ENCODE measurements at places on chromosomes 16 and 17.

- DNase-seq = no peak
Measured at GRCh38 chr17:55086635-55087058, 118.1 kb downstream of the STXBP4 start.

- no peak for DNase-seq
Measured at GRCh38 chr16:50594308-50595260, 46.4 kb downstream of the NKD1 start.

DNA sequence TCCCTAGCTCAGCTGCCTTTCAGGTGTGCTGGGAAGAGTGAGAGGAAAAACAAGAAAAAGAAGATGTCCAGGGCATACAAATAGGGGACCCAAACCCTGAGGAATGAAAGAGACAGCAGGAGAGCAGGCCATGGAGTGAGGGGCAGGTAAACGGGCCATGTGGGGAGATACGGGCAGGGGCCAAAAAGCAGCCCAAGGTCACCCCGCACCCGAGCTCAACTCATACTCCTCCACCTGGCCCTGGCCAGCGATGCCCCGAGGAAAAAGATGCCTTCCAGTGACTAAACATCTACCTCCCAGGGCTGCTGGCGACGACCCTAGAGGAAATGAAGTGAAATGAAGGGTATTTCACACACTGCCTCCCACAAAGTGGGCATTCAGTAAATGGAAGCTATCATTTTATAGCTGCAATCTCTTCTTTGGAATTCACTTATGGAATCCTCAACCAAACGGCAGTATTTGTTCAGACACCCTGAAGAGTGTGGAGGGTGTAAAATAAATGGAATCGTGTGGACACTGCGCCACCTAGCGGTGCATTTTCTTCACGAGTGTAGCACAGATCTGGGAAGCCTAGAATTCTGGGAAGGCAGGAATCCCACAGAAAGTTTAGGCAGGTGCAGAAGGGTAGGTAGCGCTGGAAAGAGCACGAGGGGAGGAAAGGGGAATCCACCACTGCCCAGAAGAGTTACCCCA lies 14.9 kb downstream of the ELAC2 start:
- peak; percentile 72 for DNase-seq

GRCh38 chr17:42387661-42388380 lies 421 bp downstream of the STAT3 start:
- no peak for DNase-seq

GRCh38 chr16:11793840-11794239 lies 3.2 kb downstream of the ZC3H7A start:
- no peak for DNase-seq

DNA sequence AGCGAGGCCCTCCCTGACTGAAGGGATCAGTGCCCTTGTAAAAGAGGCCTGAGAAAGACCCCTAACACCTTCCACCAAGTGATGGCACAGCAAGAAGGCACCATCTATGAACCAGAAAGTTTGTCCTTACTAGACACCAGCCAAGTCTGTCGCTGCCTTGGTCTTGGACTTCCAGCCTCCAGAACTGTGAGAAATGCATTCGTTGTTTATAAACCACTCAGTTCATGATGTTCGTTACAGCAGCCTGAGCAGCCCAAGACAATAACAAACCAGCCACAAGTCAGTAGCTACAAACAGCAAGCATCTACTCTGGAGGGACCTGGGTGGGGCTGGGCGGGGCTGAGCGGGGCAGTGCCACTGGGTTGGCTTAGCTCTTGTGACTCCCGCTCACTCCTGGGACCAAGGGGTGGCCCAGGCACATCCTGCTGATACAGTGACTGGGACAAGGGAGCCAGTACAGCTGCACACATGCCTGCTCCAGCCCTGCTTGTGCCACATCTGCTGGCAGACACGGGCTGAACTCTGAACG lies 234.9 kb downstream of the IRF8 start:
- DNase-seq = no peak

DNA sequence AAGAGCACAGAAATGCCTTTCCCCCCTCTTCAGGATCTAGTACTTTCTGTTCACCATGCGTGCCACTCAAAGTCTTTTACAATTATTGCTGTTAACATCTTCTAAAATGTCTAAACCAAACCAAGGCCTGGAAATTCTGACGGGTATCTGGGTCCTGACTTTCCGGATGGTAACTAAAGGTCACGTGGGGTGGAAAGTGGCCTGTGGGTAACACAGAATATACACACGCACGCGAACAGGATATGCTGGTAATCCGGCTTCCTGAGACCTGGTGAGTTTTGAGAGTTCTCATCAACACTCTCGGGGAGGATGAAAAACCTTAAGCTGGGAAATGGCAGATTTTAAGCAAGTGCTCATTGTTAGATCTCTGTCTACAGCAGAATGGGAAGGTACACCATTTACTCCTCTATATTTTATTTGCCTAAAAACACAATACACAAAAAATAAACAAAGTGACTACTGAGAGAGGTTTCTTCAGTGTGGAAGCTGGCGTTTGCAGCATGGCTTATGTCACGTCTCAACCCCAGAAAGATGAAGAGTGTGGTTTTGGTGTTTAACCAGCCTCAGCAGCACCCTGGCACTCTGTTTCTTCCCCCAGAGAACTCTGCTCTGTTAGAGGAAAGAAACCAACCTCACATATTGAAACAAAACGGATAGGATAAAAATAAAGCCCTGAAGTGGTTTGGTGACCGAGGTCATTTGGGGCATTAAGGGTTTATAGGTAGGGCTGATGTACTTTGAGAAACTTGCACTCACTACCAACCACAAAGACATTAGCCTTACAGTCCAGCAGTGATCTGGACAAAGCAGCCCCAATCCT lies 37.3 kb downstream of the SMG6 start:
- peak; percentile 55 for DNase-seq

- no peak for DNase-seq
Measured at GRCh38 chr16:1182950-1183907, 30.3 kb downstream of the CACNA1H start.

Measured in GM10248 (cell line).